ENCODE measurements at places on chromosomes 1 and 21.

DNA sequence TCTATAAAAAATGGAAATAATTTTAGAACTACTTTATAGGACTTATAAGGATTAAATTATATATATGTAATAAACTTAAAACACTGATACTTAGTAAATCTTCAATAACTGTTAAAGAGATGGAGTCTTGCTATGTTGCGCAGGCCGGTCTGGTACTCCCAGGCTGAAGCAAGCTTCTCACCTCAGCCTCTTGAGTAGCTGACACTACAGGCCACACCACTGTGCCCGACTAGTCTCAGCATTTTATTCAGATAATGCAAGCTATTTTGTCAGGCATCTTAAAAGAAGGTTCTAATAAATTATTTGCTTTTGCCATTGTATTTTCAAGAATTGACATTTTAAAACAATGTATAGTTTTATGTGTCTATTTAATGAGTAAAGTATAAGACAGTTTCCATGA lies 20.8 kb downstream of the CNST start:
- ATAC-seq: no peak

GRCh38 chr1:88191917-88192316 lies 492.2 kb upstream of the PKN2 start:
- no peak for ATAC-seq

DNA sequence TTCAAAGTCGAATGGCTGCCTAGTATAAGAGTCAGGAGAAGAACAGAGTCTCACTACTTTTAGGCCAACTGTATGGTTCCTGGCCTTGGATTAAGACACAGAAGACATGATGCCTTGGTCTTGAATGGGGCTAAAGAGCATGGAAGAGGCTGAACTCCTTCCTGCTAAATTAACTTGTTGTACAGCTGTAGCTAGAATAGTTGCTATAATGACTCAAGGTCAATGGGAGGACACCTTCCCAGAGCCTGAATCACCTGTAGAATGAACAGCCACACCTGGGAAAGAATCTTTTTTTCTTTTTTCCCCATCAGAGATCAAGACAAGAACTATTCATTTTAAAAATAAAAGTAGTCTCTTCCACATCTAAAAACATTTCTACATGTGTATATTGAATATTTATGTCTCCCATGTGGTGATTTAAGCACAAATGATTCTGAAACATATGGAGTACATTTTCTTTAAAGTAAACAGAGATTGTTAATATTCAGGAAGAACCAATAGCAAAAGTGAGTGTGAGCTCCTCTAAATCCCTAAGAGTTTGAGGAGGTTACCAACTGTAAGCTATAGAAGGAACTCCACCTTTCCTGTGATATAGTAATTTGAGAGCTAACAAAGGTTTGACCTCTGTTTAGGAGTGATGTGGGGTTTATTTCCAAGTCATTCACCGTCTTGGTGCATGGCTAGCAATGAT lies 191.3 kb downstream of the TGFB2 start:
- no peak for ATAC-seq

GRCh38 chr1:17194133-17194475 lies 10.8 kb upstream of the PADI1 start:
- no peak for ATAC-seq

DNA sequence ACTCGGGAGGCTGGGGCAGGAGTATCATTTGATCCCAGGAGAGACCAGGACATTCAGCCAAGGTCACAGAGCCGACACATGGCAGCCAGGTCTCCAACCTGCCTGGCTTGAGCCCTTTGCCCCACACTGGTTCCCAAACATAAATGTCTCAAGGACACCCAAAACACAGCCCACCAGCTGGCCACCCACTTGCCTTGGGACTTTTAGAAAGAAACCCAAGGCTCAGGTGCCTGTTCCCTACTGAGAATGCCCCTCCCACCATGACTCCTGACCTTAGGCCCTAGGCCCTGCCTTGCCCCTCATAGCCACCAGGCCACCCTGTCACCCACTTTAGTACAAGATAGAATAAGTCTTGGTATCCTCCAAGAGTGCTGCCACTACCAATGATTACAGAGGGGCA lies 41.9 kb upstream of the LRP8 start:
- ATAC-seq: no peak

- no peak for ATAC-seq
These were observed 38.5 kb upstream of the SGIP1 start for GRCh38 chr1:66495495-66495894.

GRCh38 chr1:98898940-98899339 lies 105.7 kb downstream of the PLPPR5 start:
- ATAC-seq: no peak

DNA sequence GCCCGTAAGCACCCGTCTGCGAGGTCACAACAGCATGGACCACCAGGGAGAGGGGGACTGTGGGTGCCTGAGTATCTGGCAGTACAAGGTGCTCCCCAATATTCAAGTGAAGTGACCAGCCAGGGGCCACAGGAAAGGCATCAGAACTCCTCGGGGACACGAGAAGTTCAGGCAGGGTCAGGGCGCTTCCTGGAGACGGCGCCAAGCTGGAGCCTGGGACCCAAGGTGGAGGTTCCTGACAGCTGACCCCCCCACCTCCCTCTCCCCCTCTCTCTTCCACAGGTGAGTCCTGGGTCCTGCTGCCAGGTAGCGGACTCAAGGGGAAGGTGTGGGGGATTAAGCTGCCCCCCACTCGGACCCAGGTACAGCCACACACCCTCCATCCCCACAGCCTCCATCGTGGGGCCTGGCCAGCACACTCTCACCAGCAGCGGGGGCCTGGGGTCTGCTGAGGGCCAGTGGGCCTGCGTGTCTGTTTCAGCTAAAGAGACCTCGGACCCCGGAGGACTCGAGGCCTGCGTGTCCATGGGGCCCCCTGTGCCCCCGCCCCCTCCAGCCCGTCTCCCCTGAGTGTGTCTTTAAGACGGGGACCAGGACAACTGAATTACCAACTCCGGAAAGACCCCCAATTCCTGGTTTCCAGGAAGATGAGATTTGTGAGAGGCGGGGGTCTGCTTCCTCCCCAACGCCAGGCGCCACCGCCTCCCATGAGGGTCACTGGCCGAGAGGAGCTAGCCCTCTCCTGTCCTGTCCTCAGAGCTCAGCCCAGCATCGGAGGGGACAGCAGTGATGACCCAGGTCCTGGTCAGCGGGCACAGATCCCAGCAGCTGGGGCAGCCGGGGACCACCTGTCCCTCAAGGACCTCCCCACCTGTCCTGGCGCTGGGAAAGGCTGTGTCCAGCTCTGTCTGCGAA lies 6.2 kb downstream of the TNFRSF18 start:
- ATAC-seq: no peak

GRCh38 chr1:103416681-103417286 lies 108.7 kb upstream of the RNPC3 start:
- ATAC-seq: no peak

DNA sequence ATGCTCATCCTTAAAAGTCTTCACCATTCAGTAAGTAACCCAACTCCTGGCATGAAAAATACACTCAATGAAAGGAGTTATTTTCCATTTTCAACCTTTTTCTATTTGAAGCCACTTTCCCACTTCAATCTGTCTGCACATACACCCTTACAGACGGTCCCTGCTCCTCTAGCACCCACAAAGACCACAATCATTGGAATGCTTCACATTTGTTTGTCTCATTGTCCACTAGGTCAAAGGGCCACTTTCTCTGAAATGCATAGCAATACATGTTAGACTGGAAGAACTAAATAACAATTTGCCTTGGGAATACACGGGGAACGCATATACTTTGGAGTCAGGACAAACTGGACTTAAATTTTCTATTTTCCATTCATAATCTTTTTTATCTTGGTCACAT lies 487.1 kb upstream of the C1orf87 start:
- no peak for ATAC-seq

- ATAC-seq: no peak
These were observed 431.3 kb upstream of the PKN2 start for GRCh38 chr1:88252745-88253144.

DNA sequence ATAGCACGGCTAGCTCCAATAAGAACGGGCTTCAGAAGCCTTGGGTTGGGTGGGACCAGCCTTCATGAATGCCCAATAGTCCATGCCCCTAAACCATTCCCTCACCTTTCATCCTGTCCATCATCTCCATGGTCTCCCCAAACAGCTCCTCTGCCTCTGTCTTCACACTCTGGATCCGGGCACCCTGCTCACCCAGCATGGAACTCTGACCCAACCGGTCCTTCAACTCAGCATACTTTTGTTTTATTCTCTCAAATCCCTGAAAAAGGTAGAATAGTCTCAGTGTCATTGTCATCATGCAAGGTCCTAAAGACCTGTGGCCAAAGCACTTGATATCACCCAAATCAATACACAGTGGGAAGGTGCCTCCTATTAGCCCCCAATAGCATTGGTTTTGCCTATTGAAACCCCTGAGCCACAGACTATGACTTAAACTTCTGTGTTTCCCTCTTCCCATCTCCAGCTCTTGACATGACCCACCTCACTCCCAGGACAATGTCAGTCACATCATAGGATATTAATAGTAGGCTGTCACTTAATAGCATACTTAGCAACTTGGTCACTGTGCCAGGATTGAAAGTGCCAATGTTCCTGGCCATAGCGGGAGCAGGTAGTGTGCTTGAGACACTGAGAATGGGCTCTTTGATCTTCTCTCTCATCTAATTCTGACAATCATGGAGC lies 33.0 kb downstream of the CAMK1G start:
- no peak for ATAC-seq

GRCh38 chr1:208081972-208082371 lies 162.2 kb downstream of the PLXNA2 start:
- ATAC-seq: no peak

DNA sequence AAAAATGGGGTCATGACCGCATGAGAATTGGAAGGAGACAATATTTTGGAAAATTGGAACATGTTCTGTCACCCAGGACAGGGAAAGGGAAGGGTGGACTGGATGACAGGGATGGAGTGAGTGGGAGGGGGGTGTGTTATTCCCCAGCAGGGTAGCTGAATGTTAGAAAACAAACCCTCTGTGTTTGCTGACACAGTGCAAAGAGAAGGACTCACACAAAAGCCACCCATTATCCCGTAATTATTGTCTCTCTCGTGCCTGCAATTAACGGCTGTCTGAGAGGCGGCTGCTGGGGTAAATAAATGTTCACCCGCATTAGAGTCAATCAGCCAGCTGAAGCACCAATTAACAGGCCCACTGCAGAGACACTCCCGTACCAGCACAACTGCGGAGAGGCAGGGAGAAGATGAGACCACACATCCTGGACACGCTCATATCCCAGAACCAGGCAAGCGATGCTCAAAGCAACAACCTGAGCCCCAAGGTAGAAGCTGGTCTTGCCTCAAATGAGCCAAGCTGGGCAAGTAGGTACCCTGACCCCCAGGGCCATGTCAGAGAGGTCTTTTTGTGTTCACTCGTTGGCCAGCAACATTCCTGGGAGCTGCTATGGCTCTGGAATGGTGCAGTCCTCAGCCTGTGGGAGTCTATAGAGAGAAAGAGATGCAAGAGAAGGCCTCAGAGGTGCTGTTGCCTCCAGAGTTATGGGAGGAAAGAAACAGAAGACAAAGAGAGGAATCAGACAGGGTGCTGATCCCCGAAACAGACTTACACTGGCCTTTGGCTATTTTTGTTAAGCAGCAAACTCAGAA lies 19.4 kb downstream of the PLEKHA6 start:
- no peak for ATAC-seq

DNA sequence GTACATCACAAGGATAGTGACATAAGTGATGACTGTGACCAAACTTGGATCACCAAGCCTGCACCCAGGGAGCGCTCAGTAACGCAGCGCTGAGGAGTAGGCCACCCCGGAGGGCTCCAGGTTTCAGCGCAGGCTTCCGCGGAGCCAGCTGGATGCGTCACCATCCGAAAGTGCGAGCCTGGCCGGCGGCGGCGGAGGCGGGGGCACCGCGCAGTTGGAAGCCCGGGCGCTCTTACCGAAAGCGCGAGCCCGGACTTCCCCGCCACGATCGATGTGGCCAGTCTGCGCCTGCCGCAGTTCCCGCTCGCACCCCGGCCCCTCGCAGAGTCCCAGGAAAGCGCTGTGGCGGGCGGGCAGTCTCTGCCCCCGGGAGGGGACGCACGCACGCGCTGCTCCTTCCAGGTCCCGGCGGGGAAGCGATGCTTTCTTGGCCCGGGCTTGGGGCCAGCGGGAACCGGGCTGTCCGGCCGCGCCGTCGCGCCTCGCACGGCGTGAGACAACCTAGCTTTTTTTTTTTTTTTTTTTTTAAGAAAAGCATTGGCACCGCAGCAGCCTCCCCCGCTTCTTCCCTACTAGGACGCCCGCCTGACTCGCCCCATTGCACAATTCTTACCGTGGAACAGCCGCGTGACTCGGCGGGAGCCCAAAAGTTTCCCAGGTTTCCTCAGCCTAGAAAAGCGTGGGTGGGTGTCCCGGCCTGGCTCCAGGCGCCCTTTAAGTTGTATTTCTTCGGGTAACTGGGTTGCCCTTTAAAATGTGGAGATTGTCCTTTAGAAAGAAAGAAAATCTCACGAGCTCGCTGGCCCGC lies 36.4 kb upstream of the JAK1 start:
- peak; percentile 89 for ATAC-seq

GRCh38 chr1:111738436-111739193 lies 580 bp downstream of the INKA2 start:
- ATAC-seq: peak; percentile 70

DNA sequence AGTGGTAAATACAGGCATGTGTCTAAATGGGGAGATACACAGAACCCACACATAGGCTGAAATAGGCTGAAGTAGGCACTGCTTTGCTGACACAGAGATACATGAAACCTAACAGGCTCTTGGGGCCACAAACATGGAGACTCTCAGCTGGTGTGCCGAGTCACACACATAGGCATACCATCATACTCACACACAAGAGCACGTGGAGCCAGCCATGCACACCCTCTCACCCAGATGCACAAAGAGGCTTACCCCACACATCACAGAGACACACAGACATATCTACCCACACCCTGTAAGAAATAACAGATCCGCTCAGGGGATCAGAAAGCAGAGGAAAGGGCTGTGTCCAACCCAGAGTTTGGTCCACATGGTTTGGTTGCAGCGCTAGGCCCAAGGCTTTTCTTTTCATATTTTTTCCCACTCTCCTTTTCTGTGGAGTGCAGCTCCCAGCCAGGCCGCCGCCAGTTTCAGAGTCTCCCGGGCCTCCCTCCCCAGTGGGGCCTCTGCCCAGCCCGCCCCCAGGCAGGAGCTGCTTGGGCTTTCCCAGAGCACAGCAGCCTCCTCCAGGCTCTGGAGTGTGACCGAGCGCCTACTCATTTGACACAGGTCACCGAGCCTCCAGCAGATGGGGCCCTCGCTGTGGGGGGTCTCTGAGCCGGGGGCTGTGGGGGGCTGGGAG lies 3.9 kb upstream of the POU3F1 start:
- ATAC-seq: no peak

- ATAC-seq: no peak
These were observed 7.1 kb upstream of the ZSCAN20 start for GRCh38 chr1:33465316-33465715.

DNA sequence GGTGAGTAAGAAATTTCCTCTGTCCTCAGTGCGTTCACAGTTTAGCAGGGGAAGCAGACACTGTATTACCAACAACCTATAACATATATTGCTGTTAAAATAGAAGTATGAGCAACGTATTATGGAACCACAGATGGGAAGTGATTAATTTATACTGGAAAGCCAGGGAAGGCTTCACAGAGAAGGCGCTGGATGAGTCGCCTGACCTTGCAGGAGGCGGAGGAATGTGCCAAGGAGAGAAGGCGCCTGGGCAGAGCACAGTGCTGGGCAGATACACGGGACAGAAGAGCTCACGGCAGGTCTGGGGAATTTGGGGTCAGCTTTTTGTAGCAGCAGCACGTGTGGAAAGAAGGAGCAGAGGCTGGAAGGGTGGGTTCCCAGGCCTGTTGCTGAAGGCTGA lies 116.3 kb downstream of the DHRS3 start:
- peak; percentile 55 for ATAC-seq

- peak; percentile 70 for ATAC-seq
These were observed 172.3 kb downstream of the ADGRL4 start for GRCh38 chr1:78834201-78834741.

GRCh38 chr1:198927129-198927528 lies 288.3 kb downstream of the PTPRC start:
- ATAC-seq: no peak
